ENCODE measurements at places on chromosomes 2 and 18.
A peak's percentile ranks its signal among the peaks of the same experiment; 100 is the strongest.

- no peak for DNase-seq
Measured at GRCh38 chr2:212712466-212712865, 173.9 kb upstream of the ERBB4 start.

DNA sequence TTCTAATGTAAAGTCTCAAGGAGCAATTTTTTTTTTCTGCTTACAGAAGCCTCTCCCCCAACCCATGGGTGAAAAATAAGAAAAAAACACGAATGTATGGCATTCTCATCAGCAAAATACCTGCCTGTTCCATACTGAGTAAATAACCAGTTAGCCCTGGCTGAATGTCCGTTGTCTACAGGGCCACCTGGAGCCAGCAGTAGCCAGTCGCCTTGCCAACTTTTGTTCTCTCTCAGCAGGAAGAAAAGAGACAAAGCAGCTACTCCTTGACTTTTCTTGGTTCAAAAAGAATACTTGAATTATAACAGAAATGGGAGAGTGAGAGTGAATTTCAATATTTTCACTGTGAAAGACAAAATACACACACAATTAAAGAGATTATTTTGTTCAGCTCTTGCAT is 532.9 kb upstream of the CRIM1 start:
- no peak for DNase-seq

DNA sequence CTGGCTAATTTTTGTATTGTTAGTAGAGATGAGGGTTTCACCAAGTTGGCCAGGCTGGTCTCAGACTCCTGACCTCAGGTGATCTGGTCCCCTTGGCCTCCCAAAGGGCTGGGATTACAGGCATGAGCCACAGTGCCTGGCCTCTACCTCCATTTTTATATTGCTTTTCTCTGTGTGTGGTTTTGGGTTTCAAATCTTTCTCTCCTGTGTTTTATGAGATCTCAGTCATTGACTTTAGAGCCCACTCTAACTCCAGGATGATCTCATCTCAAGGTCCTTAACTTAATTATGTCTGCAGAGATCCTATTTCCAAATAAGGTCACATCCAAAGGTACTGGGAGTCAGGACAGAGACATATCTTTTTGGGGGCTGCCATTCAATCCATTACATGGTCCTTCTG is 24.7 kb downstream of the ARL4C start:
- no peak for DNase-seq

DNA sequence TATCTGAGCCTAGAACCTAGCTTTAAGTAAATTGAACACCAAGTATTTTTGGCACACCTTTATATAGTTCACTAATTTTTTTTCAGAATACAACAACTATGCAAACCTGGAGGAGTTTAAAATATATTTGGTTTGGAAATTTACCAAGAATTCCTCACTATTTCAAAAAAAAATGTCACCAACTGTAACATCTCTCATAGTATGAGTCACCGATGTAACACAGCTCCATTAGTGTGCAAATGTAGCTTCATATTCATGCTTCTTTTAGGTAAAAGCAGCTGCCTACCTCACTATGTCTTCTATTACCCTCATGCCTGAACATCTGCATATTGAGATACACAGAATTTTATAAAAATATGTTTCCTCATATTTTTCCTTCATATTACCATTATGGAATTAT is 80.5 kb downstream of the NRXN1 start:
- DNase-seq = no peak

DNA sequence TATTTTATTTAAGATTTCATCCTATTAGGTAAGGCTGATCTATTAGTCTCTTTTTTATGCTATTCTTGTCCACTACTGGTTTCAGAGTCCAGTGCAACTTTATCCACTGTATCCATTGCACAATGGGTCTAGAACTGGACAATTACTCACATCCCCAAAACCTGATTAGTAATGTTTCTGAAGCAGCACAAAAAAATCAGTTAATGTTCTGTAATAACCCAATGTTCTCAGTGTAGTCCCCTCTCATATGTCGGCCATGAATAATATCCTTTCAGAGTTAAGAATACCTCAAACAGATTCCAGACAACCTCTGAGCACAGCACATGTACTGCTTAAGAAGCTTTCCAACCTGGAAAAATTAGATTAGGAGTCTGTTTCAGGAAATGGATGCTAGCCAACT is 29.7 kb downstream of the MGAT4A start:
- no peak for DNase-seq

GRCh38 chr2:69979902-69980807 is 18.7 kb upstream of the ASPRV1 start:
- DNase-seq = no peak

GRCh38 chr2:64767670-64768468 is 114.2 kb upstream of the SERTAD2 start:
- peak; percentile 94 for DNase-seq

- no peak for DNase-seq
Measured at GRCh38 chr2:171747371-171747770, 60.1 kb downstream of the DYNC1I2 start.

GRCh38 chr2:108354136-108354535 is 23.6 kb upstream of the SULT1C4 start:
- no peak for DNase-seq

GRCh38 chr2:68837164-68837860 is 33.9 kb downstream of the BMP10 start:
- DNase-seq = no peak

- DNase-seq = no peak
Measured at GRCh38 chr2:28438532-28439063, 45.9 kb downstream of the FOSL2 start.

- no peak for DNase-seq
Measured at GRCh38 chr2:120320318-120320851, 25.6 kb upstream of the INHBB start.

DNA sequence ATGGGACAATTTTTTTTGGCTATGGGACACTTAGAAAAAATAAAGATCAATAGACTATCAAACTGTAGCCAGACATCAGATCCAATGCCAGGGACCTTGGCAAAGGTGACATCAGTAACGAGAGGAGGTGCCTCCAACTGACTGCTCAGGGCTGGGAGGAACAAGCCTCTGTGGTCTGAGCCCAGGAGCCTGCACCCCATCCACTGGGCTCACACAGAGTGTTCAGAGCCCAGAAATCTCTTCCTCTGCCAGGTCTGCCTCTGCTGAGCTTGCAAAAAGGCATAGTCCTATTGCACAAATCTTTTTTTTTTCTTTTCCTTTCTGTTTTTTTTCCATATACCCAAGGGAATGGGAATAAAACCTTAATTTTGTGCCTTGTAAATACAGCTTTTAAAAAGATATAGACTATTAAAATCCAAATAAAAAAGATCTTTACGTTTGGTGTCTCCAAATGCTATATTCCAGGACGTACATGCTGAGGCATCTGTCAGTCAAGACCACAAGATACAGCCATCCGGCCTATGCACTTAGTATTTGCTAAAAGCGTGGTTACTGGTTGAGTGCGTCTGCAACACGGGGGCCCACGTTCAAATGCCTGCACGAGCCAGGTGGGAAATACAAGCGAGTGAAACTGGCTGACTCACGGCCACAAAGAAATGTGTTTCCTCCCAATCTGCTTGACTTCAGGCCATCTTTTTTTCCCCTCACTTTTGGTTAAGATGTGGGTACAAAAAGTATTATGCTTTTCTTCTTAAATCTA is 7.8 kb upstream of the ARHGAP25 start:
- no peak for DNase-seq

- no peak for DNase-seq
Measured at GRCh38 chr2:43537137-43537536, 58.7 kb downstream of the THADA start.

DNA sequence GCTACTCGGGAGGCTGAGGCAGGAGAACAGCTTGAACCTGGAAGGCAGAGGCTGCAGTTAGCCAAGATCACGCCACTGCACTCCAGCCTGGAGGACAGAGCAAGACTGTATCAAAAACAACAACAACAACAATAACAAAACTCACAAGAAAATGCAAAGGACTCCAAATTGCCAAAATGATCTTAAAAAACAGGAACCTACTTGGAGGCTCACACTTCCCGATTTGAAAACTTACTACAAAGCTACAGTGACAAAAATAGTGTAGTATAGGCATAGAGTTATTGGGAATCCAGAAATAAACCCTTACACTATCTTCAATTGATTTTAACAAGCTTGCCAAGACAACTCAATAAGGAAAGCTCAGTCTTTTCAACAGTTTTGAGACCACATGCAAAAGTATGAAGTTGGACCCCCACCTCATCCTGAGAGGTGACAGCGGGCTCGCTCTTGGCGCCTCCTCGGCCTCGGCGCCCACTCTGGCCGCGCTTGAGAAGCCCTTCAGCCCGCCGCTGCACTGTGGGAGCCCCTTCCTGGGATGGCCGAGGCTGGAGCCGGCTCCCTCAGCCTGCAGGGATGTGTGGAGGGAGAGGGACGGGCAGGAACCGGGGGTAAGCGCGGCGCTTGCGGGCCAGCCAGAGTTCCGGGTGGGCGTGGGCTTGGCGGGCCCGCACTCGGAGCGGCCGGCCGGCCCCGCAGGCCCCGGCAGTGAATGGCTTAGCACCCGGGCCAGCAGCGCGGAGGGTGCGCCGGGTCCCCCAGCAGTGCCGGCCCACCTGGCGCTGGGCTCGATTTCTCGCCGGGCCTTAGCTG is 18.3 kb upstream of the ACVR2A start:
- DNase-seq = no peak

Measured in suprapubic skin (tissue), 4 donors.